ENCODE measurements at places on chromosomes 7 and 10. TPM values are rescaled to one million over a fixed set of nuclear protein-coding genes. Genes with fewer than 3 reads are reported as not detected.

Gene ACTL6B
- total RNA-seq = not detected

Gene CRYGN
- not detected for total RNA-seq

DNA sequence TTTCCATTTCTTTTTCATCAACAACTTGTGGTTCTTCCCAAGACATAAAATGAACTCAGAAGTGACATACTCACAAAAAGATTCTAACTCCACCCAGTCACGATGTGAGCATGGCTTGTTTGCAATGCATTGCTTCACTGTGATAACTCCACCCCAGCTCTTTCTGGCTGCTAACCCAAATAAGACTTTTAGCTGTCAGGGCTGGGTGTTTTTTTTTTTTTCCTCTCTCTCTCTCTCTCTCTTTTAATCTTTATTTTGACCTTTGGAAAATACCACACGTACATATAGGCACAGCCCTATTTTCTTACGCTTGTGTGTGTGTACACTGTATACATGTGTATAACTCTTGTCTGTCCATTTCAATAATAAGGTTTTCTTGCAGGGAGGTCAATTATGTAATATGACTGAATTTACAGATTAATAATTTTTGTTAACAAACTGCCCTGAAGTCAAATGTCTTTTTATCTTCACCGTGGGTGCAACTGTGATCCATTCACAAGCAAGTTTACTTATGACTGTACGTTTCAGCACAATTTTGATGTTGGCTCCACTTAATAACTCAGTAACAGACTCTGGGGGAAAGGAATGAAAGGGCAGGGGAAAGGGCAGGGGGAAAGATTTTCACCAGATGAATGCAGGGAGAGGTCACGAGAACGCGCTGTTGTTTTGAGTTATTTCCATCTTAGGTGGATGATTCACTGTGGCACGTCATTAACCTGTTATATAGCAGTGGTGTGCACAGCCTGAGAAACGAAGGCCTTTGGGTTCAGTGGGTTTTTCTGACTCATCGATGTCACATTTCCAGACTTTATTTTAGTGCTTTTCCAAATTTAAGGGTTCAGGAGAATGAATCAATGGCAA lies 49.1 kb downstream of the APBB1IP start:
- no peak for DNase-seq

- DNase-seq = no peak
Observed at GRCh38 chr7:85840554-85840953, 653.7 kb upstream of the SEMA3D start.

GRCh38 chr7:140205600-140205999 lies 28.8 kb upstream of the KDM7A start:
- no peak for DNase-seq

DNA sequence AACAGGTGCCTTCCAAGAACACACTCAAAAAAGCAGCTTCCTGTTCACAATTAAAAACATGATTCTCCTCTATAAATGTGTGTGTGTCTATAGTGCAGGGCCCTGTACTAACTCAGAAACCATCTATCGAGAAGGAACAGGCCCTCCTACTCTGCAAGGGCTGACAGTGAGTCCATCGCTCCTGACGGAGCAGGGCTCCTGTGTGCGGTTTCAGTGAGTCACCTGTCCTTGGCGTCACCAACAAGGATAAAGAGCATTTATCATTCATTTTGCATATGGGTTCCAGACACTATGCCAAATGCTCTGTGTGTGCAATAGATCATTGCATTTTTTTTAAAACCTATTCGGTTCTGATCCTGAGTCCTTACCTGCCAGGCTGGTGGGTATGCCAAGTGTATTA lies 63.7 kb downstream of the TACC2 start:
- DNase-seq = no peak

DNA sequence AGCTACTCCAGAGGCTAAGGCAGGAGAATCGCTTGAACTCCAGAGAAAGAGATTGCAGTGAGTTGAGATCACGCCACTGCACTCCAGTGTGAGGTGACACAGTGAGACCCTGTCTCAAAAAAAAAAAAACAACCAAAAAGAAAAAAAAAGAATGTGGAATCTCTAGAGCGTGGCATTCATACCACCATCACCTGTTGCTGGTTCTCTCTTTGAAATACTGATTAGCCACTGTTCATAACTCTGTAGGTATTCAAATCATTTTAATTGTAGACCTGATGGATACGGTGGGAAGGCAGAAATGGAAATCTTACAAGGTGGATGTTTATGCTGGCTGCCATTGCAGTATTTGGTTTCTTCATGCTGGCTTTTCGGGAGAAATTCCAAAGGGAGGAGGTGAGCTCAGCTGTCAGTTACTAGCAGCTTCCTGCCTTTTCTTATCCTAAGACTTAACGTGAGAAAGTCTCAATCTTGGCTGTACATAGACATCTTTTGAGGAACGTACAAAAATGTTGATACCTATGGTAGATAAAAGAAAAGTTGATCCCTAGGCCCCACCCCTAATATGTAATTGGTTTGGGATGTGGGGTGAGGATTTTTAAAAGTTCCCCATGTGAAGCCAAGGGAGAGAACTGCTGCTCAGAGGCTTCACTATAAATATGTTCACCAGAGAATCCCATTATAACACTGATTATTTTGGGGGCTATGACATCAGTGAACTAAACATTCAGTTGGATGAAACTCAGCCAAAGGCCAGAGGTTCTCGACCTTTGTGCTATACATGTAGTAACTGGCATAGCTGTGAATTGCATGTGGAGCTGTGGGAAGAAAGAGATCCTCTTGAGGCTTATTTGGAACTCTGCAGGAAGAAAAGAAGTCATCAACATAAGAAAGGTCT lies 26.9 kb upstream of the MKLN1 start:
- DNase-seq = no peak

Gene KCNIP2
- 568 TPM for total RNA-seq

All from left ventricle myocardium superior (tissue), 1 donor.